Stimulated activated CD8-positive, alpha-beta memory T cell treated with anti-CD3 and anti-CD28 coated beads, Interleukin-4, amount 100 ng/mL, for 4 hours (primary cell): ENCODE measurements at places on chromosomes 16 and 17.

DNA sequence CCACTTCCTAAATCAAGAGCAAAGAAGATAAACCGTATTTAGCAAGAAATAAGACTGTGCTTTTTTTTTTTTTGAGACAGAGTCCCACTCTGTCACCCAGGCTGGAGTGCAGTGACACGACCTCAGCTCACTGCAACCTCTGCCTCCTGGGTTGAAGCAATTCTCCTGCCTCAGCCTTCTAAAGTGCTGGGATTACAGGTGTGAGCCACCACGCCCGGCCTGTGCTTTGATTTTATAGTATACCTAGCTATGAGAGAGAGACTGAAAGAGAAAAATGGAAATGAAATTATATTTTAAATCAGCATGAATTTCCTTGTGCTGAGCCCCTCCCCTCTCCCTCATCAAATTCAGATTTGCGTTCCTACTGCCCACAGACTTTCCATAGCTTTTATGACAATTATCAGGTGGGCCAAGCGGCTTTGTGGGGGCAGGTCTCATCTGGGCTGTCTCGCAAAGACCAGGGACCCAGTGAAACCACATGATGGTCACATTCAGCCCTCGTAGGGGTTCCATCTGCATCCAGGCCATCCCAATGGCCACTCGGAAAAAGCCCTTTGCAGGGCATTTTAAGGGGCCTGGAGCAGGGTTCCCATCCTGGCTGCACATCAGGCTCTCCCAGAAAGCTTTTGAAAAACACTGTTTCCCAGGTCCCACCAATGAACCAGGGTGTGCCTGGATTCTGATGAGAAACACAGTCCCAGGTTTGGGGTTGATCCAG is 8.5 kb downstream of the CACNG1 start:
- no peak for DNase-seq

DNA sequence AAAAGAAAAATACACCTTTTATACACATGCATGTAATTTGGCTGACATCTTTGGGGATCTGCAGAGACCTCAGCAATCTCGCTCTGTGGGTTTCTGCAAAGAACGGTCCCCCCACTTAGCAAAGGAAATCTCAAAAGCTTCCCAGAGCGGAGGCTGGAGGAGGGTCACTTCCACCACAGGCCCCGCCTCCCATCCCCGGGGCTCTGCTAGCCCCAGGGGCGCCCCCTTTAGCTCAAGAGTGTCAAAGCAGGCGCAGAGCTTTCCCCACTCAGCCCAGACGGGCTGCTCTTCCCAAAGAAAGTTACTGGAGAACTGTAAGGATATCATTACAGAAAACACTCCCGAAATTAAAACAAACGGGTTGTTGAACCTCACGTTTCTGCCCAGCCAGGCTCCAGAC is 11.4 kb downstream of the SLC13A5 start:
- no peak for DNase-seq

- DNase-seq, result no peak
Observed at GRCh38 chr16:50737420-50737959, 4.4 kb upstream of the CYLD start.

DNA sequence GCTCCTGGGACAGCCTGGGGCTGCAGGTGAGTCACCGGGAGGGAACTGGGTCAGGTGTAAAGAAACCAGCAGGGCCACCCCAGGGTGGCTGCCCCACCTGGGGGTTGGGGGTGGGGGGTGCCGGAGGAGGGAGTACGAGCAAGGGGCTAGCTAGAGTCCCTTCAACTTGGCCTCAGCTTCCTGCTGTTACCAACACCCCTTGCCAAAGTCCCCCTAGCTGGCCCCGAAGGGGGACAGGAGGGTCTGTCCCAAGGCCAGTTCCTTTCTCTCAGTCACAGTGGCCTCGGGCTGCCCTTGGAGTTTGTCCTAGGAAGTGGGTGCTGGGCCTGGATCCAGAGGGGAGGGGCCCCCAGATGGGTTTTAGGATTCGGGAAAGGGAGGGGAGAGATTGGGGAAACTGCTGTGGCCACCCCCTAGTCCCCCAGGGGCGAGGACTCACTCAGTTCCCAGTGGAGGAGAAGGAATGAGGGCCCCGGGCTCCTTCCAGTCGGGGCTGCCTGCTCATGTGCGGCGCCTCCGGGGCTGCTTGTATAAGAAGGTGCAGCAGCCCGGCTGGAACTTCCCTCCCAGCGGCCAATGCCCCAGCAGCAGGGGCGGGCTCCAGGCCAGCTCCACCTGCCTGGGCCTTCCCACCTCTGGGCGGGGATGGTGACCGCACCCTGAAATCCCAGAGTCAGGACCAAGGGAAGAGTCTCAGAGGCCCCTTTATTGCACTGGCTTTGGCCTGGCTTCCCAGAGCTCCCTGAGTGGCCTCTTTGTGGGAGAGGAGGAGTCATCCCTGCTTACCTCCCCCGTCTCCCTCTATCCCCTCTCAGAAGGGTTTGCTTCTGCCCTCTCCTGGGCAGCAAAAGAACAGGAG is 7.3 kb downstream of the ARHGAP27 start:
- no peak for DNase-seq

- DNase-seq, result no peak
Observed at GRCh38 chr16:2956579-2956956, 7.5 kb upstream of the KREMEN2 start.

- no peak for DNase-seq
Observed at GRCh38 chr16:86825631-86826030, 247.3 kb downstream of the FOXL1 start.

DNA sequence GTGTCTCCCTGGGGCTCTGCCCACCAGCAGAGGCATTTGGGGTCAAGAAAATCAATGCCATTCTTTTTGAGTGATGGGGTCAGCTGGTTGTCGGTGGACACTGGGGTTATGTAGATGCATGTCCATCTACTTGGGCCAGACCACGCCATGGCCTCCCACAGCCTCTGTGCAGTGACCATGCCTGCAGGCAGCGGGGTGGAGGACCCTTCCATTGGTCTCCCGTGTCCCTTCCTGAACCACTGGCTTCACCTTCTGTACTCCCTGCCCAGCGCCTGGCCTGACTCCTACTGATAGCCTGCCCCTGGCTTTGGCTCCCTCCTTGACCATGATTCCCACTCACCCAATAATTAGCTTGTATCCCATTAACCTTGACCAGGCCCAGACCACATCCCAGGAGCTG is 28.0 kb upstream of the SPNS3 start:
- no peak for DNase-seq
